ENCODE measurements at places on chromosomes 6 and 20. TPM values are rescaled to one million over a fixed set of nuclear protein-coding genes. Genes with fewer than 3 reads are reported as not detected.

DNA sequence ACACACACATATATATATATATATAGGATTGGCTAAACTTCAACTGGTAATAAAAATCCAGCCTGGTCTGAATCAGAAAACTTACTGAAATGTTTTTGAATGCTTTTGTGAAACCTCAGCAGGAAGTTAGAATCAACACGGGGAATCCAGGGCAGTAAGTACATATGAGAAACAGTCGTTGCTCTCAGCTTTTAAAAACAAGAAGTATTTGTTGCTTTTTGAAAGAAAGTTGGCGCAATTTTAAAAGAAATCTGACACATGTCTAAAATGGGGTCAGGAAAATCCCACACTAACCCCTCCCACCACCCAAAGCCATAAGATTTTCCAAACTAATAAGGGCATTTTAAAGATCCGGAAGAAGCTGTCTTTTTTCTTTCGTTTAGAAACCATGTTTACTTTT lies 11.5 kb upstream of the CCDC170 start:
- no peak for DNase-seq
- no peaks in the 10 kb centered on the region for H3K4me1 ChIP-seq
- H3K27ac ChIP-seq: no peak overlapping the region
- H3K27me3 ChIP-seq: no peaks in the 10 kb centered on the region
- H3K36me3 ChIP-seq: no peaks in the 10 kb centered on the region

DNA sequence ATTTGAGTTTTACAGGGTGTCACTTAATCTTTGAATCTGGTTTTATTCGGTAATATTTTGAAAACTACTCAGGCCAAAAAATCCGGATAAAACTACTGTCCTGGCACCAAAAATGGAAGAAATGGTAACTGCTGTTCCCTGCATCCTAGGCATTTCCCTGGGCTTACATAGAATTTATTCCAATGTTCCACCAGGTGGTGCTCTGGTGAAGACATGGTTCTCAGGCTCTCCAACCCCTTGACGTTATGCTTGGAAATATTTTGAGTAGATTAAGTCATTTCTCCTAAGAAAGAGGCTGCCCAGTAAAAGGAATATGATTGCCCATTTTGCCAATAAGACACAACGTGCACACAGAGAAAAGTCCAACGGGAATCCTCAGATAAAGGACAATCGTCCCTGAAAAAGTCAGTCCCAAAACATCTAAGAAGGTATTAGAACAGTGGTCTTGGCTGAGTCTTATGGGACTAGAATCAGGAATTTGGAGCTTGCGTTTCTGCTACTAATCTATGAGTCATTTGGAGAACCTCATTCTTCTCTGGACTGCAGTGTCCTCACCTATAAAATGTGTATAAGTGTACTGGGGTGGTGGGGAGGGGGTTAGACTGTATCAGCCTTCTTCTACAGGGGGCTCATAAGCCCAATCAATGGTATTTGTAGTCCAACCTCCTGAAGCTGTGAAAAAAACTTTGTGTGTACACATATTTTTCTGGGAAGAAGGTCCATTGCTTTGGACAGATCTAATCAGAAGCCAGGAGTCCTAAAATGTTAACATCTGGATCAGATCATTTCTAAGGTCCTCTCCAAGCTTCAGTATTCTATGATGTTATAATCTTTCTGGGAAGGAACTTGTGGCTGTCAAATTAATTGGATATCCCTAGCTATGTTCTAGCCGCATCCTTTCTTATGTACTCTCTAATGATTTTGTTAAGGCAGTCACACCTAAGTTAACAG lies 131.0 kb upstream of the BMP2 start:
- DNase-seq: no peak
- H3K4me3 ChIP-seq: no peak overlapping the region
- no peaks in the 10 kb centered on the region for H3K4me1 ChIP-seq
- H3K27ac ChIP-seq: no peak overlapping the region

GRCh38 chr6:75266716-75267291 lies 17.8 kb downstream of the TMEM30A start:
- H3K4me3 ChIP-seq: no peak overlapping the region
- no peak for DNase-seq
- no peaks in the 10 kb centered on the region for H3K27me3 ChIP-seq
- H3K27ac ChIP-seq: no peak overlapping the region

DNA sequence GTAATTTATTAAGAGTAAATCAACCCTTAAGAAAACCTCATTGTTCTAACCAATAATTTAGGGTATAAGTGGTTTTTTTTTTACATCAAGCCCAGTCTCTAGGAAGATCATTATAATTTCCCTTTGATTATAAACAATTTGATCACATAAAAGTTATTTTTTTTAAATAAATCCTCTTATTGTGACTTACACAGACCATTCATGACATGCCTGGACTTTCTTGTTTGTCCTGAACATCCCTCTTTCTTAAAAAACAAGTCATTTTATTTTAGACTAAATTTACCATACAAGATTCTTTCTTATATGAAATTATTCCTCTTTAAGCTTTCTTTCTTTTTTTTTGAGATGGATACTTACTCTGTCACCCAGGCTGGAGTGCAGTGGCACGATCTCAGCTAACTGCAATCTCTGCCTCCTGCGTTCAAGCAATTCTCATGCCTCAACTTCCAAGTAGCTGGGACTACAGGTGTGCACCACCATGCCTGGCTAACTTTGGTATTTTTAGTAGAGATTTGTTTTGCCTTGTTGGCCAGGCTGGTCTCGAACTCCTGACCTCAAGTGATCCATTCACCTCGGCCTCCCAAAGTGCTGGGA lies 53.6 kb upstream of the AGPAT4 start:
- H3K4me3 ChIP-seq: no peak overlapping the region
- no peaks in the 10 kb centered on the region for H3K4me1 ChIP-seq
- H3K27ac ChIP-seq: no peak overlapping the region
- no peak for DNase-seq
- H3K36me3 ChIP-seq: no peaks in the 10 kb centered on the region

DNA sequence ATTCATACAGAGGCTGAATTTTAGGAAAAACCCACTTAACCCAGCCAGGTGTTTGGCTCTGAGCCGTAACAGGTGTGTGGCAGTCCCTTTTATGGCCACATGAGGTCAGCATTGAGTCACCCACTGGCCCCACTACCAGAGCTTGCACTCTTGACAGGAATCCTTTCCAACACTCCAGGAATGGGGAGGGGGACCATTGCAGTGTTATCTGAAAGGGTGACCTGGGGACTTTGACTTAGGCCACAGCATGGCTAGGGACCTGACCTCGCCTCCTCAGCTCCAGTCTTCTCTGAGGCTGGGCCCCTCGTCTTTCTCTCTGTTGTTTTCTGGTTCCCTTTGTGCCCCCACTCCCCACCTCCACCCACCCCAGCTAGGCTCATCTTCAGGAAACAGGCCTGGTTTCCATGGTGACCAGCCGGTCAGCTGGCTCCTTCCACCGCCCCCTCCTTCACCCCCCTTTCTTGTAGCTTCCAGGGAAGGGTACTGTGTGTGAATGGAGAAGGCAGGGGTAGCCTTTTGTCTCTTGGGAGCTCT lies 2.1 kb upstream of the TMEM151B start:
- no peak overlapping the region for H3K27ac ChIP-seq
- H3K27me3 ChIP-seq: peaks cover 3% of the 10 kb centered on the region
- H3K4me3 ChIP-seq: peak overlapping the region; percentile 7
- no peaks in the 10 kb centered on the region for H3K36me3 ChIP-seq
- peaks cover 16% of the 10 kb centered on the region for H3K4me1 ChIP-seq

GRCh38 chr6:170181338-170181690 lies 109.6 kb downstream of the DLL1 start:
- H3K4me3 ChIP-seq: no peak overlapping the region
- H3K4me1 ChIP-seq: peaks cover 3% of the 10 kb centered on the region
- no peak overlapping the region for H3K27ac ChIP-seq
- peaks cover 3% of the 10 kb centered on the region for H3K36me3 ChIP-seq
- no peaks in the 10 kb centered on the region for H3K27me3 ChIP-seq
- no peak for DNase-seq

GRCh38 chr6:109526905-109527628 lies 44.0 kb upstream of the ZBTB24 start:
- no peak overlapping the region for H3K4me3 ChIP-seq
- no peaks in the 10 kb centered on the region for H3K27me3 ChIP-seq
- no peak overlapping the region for H3K27ac ChIP-seq
- no peak for DNase-seq
- no peaks in the 10 kb centered on the region for H3K36me3 ChIP-seq

- H3K27me3 ChIP-seq: no peaks in the 10 kb centered on the region
- no peak overlapping the region for H3K27ac ChIP-seq
- H3K4me1 ChIP-seq: peaks cover 4% of the 10 kb centered on the region
- DNase-seq: no peak
- H3K36me3 ChIP-seq: no peaks in the 10 kb centered on the region
Measured at GRCh38 chr6:40791004-40791403, 203.8 kb upstream of the LRFN2 start.

DNA sequence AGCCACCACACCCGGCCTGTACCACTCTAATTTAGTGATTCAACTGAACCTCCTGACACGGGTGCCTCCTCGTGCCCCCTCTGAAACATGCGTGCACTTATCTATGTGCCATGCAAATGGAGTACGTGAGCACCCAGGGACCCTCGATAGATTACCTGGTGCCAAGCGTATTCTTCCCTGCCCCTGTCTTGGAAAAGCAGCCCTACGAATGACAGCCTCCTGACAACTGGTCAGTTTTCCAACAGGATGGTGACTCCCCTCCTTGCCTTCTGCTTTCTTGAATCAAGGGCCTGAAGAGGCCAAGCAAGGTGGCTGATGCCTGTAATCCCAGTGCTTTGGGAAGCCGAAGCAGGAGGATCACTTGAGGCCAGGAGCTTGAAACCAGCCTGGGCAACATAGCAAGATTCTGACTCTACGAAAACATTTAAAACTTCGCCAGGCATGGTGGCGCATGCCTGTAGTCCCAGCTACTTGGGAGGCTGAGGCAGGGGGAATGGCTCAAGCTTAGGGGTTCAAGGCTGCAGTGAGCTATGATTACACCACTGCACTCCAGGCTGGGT lies 25.4 kb upstream of the SYNJ2 start:
- DNase-seq: no peak
- H3K4me1 ChIP-seq: no peaks in the 10 kb centered on the region
- no peaks in the 10 kb centered on the region for H3K27me3 ChIP-seq
- no peaks in the 10 kb centered on the region for H3K36me3 ChIP-seq
- no peak overlapping the region for H3K4me3 ChIP-seq

GRCh38 chr6:168999392-168999791 lies 254.3 kb downstream of the THBS2 start:
- H3K36me3 ChIP-seq: no peaks in the 10 kb centered on the region
- H3K4me1 ChIP-seq: peaks cover 1% of the 10 kb centered on the region
- H3K4me3 ChIP-seq: no peak overlapping the region
- no peaks in the 10 kb centered on the region for H3K27me3 ChIP-seq

DNA sequence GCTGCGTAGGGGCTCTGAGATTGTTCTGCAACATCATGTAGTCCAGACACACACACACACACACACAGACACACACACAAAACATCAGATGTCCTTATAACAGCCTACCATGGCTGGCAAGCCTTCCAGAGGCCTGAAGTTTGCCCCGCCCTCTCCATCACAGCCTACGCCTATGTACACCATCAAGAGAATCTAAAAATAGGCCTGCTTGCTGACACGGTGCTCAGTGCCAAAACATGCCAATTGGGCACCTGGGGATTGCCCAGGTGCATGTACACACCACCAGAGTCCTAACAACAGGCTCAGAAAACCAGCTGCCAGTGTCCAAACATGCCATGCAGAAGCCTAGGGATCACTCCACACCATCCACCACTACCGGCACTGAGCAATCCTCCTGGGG lies 391.7 kb upstream of the SPTLC3 start:
- no peak overlapping the region for H3K4me3 ChIP-seq
- H3K36me3 ChIP-seq: no peaks in the 10 kb centered on the region
- no peak for DNase-seq
- no peak overlapping the region for H3K27ac ChIP-seq
- no peaks in the 10 kb centered on the region for H3K4me1 ChIP-seq

DNA sequence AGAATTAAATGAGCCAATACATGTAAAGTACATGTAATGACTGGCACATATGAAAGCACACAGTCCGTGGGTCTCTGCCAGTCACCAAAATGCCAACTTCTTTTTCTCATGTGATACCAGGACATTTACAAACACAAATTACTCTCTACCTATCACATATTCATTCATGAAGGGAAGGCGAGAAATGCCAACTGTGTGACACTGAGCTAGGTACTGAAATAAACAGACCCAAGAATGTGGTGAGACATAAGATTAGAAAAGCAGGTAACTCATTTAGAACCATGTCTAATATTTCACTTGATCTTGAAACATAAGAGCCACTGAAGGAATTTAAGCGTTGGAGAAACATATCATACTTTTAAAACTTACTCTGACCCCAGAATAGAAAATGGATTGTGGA lies 41.4 kb downstream of the HBS1L start:
- no peaks in the 10 kb centered on the region for H3K36me3 ChIP-seq
- H3K27ac ChIP-seq: no peak overlapping the region
- no peaks in the 10 kb centered on the region for H3K27me3 ChIP-seq
- H3K4me3 ChIP-seq: no peak overlapping the region
- DNase-seq: no peak

DNA sequence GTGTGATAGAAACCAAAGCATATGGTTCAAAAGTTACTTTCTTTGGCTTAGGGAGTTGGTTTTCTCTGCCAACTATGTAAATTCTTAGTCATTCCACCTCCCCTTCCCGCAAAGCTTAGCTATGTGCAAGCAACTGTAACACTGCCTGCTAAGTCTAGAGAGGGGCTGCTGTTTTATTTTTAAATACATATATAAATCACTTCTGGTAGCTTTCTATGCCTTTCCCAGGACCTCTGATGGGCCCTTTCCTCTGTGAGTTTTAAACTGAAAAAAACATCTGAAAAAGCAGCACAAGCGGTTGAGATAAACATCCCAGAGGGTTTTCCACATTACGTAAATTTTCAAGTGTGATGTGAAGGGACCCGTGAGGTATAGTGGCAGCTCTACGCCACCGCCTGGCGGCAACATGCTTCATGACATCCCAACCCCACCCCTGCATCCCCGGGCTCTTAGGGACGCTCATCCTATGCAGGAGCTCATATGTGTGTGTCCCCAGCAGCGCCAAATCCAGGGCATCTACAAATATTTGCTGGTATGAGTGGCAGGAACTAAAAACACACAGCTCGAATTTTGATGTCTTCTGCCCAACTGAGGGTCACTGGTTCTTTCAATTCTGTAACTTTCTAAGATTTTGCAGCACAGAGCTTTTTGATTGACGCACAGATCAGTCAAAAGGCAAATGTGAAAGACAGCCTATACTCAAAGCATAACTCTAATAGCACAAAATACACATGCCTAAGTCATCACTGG lies 12.7 kb downstream of the SAYSD1 start:
- H3K27me3 ChIP-seq: no peaks in the 10 kb centered on the region
- no peaks in the 10 kb centered on the region for H3K4me1 ChIP-seq
- no peak overlapping the region for H3K4me3 ChIP-seq
- DNase-seq: no peak
- no peaks in the 10 kb centered on the region for H3K36me3 ChIP-seq

GRCh38 chr6:20124545-20124944 lies 87.7 kb downstream of the MBOAT1 start:
- H3K36me3 ChIP-seq: no peaks in the 10 kb centered on the region
- peaks cover 2% of the 10 kb centered on the region for H3K4me1 ChIP-seq
- no peak overlapping the region for H3K27ac ChIP-seq
- H3K27me3 ChIP-seq: no peaks in the 10 kb centered on the region
- H3K4me3 ChIP-seq: no peak overlapping the region

Gene CRIP3
- total RNA-seq: 46.3 TPM

Gene CTAGE9
- total RNA-seq: not detected

Gene FAM83D
- 62.6 TPM for total RNA-seq
